Left renal cortex interstitium (tissue), 4 donors: ENCODE measurements at places on chromosomes 3 and 15.

DNA sequence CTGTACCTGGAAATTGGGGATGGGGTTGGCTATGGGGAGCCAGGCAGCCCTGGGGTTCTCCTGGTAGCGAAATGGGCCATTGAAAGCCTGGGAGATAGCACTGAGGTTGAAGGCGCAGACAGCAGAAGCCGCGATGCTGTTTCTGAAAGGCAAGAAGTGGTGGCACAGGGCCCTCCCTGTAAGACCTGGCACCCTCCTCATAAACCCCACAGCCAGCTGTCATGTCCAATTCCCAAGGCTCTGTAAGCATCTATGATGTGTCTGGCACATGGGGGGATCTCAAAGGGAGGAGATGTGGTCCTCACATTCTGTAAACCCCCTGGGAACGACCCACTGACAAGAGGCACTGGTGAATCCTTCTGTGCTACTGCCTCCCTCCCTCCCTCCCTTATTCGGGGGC, 104.0 kb downstream of the SEMA5B start:
- DNase-seq: no peak

DNA sequence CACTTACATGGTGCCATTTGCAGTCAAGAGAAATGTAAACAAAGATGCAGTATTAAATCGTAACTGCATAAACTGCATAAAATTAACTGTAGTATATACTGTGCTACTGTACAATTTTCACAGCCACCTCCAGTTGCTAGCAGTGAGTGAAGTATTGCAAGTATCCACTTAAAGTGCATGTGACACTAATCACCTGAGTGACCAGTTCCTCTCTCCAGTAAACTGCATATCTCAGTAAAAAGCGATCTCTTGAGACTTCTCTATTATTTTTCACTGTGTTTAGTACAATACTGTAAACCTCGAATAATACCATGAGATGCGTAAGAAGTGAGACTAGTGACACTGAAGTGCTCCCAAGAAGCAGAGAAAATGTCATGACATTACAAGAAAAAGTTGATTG, 111.7 kb upstream of the PLXND1 start:
- no peak for DNase-seq

DNA sequence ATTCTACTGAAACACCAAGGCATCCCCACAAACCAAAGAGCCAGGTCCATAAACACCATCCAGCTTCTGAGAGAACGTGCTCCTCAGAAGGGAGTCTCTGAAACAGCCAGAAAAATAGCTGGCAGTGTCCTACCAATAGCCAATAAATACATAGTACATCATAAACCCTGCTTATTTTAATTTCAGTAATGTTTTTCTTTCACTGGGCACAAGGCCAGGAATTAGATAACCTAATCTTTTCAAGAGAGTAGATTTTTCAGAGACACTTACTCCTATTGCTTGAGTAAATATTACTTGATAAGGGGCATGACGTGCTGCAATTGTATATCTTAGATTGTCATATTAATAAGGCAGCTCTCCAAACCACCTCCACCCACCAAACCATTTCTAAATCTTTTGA, 22.7 kb downstream of the GADL1 start:
- no peak for DNase-seq

GRCh38 chr3:183822631-183823030, 2.7 kb downstream of the MAP6D1 start:
- DNase-seq: no peak

DNA sequence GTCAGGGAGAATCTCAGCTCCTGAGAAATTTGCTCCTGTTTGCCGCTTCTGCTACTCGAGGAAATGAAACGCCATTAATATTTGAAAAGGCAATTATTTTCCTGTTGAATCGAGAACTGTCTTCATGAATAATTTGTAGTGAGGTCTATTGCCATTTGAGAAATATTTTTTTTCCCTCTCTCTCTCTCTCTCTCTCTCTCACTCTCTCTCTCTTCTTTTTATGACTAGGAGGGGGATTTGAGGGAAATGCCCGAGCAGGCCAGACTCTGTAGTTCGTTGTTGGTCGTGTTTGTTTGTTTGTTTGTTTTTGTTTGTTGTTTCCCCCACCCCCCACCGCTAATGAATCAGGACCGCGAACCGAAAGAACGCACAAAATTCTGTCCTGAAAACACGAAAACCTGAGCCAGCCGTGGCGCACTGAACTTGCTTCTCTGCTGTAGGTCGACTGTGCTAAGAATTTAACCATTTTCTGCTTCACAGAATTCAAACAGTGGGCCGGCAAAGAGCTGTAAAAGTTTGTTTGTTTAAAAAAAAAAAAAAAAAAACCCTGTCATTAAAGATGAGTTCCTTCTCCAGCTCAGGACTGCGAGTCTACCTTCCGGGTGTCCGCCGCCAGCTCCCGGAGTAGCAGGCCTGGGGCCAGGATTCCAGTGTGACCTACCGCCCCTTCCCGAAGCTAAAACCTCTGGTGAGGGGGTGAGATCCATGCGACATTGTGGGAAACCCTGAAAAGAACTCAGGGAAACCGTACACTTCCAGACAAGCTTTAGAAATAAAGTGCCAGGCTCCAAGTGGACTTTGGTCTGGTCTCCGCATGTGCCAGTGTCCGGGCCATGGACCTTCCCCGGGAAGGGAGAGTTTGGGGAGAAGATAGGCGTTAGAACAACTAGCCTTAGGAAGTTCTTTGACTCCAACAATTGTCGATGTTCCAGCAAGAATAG, 12.1 kb downstream of the ZIC4 start:
- no peak for DNase-seq

GRCh38 chr3:195863121-195864061, 45.0 kb downstream of the TNK2 start:
- DNase-seq: no peak

GRCh38 chr3:16255726-16256125, 9.0 kb downstream of the DPH3 start:
- no peak for DNase-seq

DNA sequence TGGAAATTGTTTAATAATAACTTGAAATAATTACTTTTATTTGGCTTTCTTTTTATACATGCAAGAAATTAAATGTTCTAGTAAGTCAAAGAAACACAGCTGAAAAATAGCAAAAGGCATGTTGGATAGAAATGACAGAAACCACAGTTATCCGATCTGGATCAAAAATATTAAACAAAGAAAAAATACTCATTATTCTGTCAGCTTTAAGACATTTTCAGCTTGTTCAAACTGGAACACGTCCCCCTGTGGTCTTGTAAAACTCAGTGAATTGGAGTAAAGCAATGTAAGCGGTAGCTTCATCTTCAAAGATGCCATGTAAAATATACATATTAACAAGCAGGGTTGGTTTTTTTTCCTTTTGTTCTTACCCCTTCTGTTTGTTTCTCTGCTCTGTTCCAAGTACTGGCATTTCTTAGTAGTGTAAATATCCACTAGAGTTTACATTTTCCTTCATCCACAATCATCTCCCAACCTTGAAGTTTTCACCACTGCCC, 223.4 kb downstream of the IGSF11 start:
- DNase-seq: no peak

DNA sequence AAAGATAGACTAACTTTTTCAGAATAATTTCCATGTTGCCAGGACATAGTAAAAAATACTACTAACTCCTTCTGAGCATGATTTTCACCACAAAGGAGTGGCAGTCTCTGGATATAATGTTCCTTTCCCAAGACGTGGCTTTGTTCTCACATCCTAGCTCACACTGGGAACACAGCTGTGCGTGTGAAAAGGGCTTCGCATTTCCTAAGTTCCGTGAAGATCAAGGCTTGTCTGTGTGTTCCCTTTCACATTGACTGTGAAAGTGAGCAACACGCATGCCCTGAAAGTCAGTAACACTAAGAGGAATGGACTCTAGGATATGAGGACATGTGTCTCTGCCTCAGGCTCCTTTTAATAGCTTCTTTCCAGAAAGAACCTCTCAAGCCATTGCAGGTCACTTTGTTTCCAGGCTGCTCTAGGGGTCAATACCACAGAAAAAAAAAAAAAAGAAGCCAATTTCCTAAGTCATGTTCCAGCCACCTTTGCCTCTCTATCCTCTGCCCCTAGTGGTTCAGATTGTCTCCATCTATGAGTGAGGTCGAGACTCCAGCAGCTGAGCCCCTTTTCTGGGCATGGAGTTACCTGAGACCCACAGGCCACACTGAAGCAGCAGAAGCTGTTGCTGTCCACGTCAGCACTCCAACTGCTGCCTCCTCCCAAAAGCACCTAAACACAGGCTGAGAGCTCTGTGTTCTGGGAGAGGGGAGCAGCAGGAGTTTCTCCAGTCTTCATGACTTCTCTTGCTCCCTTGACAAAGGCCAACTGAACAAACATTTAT, 355.9 kb downstream of the RSL24D1 start:
- DNase-seq: no peak

- DNase-seq: no peak
Measured at GRCh38 chr3:39290255-39290654, 10.4 kb upstream of the CX3CR1 start.

DNA sequence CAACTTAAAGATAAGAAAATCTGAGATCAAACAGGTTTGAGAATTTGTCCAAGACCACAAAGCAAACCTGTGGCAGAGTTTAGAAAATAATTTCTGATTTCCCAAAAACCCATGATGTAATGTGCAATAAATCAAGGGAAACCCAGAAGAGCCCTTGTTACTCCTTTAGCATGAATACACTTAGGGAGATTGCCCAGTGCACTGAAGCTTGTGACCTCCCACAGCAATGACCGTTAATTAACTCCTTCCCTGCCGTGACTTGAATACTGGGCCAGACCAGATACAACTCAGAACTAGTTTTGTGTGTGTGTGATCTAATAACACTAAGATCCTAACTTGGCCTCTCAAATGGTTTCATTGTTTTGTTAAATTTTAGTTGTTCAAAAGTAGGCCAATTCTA, 2.5 kb downstream of the PRKAR2A start:
- no peak for DNase-seq

DNA sequence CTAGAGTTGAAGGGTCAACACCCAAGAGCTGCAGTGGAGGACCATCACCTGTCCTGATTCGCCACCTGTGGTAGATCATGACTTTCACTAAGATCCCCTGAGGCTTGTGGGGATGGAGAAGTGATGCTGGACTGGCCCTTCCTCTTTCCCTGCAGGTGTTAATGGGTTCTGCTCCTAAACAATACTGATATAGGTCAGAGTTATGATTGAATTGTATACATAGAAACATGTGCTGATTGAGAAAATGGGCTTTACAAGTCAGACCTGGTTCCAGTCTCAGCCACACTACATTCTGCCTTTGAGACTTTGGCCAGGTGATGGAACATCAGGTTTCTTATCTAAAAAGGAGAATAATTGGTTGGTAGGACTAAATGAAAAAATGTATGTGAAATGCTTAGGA, 418.9 kb upstream of the TPRG1 start:
- no peak for DNase-seq

DNA sequence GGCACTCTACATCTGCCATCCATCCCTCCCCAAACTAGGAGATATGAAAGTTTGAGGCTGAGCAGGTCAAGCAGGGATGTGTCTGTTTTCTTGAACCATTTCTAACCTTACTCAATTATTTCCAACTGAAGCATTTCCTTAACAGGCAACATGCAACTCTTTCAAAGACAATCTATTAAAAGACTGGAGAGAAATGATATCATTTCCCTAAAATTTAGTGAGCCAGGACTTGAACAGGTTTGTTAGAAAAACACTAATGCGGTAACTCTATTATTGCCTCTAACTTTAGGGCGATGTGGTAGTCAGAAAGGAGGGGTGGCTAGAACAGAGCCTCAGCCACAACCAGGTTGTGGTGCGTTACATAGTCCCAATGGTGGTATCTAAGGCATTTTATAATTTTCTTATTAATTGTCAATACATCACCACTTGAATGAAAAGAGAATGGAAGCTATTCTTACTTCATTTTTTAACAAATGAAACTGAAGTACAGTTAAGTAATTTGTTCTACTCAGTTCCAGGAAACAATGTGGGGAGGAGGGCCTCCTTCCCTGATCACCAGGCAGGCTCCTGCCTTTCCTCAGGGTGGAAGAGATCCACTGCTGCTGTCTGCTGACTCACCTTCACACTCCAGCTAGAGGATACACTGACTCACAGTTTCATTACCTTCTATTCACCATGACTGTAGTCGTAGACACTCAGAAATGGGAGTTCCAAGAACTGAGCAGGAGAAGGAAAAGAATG, 22.8 kb downstream of the MYO1E start:
- no peak for DNase-seq

DNA sequence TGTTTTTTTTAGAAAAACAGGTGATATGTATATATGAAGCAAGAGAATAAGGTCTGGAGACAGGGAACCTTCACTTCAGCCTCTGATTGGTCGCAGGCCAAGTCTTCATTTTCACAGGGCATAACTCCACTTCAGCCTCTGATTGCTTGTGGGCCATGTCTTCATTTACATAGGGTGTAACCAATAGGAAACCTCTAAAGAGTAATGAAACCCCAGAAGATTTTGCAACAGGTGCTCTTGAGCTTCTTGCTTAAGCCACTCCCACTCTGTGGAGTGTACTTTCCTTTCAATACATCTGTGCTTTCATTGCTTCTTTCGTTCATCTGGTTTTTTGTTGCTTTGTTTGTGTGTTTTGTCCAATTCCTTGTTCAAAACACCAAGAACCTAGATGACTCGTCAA, 22.6 kb upstream of the SCG3 start:
- DNase-seq: no peak

DNA sequence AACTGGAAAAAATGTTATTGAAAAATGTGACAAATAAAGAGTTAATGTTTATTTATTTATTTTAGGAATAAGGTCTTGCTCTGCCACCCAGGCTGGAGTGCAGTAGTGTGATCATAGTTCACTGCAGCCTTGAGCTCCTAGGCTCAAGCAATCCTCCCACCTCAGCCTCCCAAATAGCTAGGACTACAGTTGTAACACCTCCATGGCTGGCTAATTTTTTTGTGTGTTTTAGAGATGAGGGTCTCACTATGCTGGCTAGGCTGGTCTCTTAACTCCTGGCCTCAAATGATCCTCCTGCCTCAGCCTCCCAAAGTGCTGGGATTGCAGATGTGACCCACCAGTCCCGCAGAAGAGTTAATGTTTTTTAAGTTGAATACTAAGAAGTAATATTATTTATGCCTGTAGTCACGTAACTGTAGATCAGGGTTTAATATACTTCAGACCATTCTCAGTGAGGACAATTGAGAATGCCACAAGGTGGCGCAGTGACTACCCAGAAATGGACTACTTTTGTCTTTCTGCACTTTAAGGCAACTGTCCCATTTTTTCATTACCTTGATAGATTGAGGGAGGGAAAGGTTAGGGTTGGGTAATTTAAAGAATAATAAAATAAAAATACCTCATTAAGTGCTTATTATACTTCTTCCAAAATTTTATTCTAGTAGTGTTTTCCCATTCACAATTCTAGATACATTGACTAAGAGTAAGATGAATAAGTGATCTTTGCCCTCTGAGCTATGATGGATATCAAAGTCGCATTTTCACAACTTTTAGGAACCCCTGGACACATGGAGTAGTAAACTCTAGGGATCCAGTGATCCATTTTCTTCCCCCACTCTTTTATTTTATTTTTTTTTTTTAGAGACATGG, 6.0 kb downstream of the MUC13 start:
- DNase-seq: peak; percentile 19

- DNase-seq: no peak
Measured at GRCh38 chr3:129238945-129239705, 10.3 kb upstream of the COPG1 start.

DNA sequence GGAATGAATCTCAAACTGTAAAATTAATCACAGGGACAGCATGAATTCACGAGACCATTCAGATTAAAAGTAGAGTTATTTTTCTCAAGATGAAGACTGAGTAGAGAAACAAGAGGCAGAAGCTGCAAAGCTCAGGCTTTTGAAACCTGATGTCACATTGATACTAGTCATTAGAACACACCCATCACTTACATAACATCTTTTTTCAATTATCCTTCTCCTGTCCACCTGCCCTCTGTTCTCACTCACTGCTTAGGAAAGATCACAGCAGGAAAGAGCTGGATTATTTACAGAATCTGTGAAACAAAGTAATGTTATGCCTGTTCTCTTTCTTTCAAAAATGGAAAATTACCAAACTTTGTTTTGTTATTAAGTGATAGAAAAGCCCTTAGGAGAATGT, 72.0 kb upstream of the CDAN1 start:
- DNase-seq: no peak
